ENCODE measurements at places on chromosomes 5 and 9.

DNA sequence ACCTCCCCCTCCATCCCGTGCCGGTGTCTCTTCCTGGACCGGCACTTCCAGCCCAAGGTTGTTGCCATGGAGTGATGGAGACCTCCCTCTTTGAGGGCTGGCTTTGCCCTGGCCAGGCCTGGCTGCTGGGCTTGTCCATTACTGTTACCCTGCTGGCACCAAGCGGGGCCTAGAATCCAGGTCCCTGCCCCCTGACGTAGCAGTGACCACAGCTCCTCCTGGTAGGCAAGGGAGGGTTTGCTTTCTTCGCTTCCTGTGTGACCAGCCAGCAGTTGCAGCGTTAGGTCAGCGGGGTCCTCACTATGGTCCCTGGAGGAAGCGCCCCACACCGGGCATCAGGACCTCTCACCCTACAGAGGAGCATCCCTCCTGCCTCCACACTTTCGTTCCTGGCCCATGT lies 146.7 kb upstream of the COL5A1 start:
- no peak for DNase-seq

- DNase-seq, result no peak
Observed at GRCh38 chr5:31343946-31344345, 150.5 kb downstream of the CDH6 start.

GRCh38 chr5:101346906-101347305 lies 443.8 kb upstream of the ST8SIA4 start:
- no peak for DNase-seq

DNA sequence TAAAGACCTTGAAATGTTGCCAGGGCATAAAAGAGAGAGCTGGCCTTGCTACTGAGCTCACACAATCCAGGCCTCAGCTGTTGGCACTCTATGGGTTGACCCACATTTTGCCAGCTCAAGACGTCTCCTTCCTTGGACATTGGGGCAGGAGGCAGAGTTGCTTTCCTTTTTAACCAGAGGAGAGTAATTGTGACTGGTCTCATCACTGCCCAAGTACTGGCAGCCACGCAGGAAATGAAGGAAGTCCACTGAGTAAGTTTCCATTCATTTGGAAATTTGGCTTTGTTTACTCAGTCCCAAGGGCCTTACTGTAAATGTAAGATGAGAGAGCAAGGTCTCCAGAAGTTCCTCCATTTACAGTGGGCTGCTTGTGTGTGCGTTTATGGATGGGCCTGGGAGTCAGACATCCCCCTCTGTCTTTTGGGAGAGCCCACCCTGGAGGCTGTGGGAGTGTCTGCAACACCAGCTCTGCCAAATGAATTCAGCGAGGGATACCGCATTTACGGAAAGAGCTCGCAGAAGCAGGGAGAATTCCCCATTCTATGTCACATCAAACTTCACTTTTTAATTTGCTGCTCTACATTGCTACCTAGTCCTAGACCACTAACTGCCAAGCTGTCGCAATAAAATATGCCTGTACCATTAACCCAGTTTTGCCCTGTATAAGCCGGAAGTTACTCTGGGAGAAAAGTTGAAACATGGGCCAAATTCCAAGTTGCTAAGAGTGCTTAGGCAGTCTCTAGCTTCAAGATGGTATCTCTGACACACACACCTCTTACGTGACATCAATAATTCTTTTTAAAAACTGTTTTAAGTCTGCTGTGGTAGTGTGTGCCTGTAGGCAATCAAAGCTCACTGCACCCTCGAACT lies 24.5 kb upstream of the PDZD2 start:
- no peak for DNase-seq

- DNase-seq, result peak; percentile 11
Observed at GRCh38 chr9:81563739-81564138, 125.6 kb downstream of the TLE1 start.

DNA sequence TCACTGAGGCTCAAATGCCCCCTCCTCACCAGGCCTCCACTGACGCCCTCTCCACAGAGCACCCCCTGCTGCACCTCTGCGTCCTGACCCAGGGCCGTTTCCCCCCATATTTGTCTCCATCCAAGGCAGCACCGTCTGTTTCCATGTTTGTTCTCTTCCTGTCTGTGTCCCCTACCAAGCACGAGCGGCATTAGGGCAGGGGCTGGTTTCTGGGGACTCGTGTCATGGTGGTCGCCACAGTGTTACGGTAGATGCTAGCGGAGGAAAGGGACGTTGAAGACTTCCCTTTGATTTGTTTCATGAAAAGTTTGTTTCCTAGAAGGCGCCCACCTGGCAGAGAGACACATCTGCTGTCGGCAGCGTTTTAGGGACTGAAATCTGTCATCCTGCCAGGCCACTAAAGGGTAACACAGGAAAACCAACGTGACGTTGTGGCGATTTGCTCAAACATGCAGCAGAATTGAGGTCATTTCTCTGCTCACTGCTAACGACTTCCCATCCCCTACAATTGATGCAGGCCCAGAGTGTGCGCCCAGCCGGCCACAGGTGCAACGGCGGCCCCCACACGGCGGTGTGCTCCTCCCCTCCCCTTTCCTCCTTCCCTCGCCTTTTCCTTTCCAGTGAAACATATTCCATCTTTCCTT lies 79.3 kb upstream of the IRX4 start:
- DNase-seq, result no peak

DNA sequence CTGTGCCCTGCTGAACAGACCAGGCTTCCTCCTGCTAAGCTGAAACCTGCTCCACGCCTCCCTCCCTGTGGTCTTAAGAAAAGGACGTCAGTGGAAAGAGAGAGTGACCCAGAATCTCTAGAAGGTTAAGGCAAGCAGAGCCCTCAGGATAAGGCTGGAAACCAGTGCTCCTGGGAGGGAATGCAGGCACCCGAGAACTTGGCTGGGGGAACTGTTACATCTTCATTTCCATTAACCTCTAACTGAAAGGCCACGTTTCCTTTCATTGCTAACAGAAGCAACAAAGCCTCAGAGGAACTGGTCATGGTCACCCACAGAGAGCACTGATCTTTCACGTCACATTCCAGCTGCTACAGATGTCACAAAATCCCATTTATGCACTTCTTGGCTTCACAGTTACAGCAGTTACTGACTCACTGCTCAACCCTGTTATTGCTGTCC lies 26.1 kb upstream of the AKNA start:
- peak; percentile 74 for DNase-seq

DNA sequence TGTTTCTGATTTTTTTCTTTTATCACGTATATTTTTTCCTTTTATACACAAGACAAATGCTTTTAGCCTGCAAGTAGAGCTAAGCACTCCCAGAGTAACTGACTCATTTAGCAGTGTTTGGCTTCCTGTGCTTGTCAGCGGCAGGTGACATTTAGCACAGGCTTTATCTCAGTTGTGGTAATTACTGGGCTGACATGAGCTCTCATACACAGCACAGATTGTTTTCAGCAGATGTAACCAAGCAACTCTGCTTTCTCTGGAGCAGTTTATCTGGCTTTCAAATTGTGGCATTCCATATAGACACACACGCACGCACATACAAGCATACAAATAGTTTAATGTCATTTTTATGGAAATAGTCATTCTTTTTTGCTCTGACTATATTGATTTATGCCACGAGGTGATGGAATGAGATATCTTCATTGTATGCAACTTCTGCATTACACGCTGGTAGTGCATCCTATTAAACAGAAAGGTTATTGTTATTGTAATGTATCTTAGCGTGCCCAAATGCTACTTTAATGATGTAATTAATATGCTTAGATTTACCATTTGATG lies 379.0 kb upstream of the GRAMD2B start:
- no peak for DNase-seq

DNA sequence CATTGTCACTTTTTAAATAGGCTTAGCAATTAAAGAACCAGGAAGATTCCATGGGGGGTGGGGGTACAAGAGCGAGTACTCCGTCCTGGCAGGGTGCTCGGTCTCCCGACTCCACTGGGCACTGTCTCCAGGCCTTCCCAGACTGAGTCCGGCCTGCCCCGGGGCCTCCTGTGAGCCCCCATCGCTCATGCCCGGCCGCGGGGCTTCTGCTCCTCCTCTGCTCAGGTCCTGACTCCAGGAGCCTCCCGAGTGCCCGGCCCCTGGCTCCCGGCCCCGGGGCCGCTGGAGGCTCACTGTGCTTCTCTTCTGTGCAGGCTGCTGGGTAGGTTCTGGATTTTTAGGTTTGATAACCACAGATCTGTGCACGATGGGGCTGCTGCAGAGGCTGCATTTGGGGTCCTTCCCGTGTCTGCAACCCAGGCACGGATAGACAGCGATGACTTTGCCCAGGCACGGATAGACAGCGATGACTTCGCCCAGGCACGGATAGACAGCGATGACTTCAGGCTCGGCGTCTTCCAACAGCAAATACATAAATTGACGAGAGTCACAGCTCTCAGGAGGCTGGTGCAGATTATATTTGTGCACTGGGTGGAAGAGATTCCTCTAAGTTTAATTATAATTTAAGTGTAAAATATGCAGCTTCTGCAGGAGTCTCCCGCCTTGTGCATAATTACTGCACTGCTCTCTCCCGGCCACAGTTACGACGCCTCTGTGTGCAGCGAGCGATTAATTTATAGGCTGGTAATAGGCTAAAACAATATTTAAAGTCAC lies 74.8 kb upstream of the RXRA start:
- no peak for DNase-seq

DNA sequence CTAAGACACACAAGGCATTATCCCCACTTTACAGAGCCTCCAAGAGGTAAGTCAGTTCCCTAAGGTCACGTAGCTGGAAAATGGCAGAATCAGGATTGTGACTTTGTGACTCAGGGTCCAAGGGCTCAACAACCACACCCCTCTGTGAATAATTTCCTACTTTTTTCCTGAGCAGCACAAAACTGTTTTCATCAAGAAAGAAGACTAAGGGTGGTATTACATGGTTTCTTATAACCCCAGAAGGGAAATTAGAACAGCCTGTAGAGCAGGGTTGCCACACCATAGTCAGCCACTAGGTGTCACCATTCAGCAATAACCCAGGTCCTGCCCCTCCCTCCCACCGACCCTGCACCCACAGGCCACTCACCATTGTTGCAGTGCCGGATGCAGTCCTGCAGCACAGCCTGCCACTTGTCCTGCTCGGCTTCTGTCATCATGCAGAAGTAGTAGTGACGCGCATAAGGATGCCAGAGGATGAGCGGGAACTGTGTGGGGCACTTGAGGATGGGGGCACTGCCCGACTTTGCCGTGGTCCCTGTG lies 72.1 kb downstream of the LRSAM1 start:
- peak; percentile 54 for DNase-seq

DNA sequence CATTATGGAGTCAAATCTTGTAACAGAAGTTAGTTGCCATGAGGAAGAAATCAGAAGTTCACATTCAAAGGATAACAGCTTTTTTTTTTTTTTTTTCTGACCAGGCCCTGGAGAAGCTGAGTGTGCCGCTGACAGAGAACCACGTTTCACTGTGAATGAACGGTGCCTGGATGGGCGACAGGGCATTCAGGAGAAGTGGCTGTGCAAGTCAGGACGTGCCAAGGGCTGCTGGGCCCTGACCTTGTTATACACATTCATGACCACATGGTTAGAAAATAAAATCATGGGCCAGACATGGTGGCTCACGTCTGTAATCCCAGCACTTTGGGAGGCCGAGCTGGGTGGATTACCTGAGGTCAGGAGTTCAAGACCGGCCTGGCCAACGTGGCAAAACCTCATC lies 91.6 kb downstream of the ANKH start:
- DNase-seq, result no peak

- DNase-seq, result no peak
Observed at GRCh38 chr5:104363567-104363966, 801.0 kb upstream of the NUDT12 start.

- DNase-seq, result peak; percentile 79
Observed at GRCh38 chr5:78508186-78508765, 140.3 kb downstream of the LHFPL2 start.

DNA sequence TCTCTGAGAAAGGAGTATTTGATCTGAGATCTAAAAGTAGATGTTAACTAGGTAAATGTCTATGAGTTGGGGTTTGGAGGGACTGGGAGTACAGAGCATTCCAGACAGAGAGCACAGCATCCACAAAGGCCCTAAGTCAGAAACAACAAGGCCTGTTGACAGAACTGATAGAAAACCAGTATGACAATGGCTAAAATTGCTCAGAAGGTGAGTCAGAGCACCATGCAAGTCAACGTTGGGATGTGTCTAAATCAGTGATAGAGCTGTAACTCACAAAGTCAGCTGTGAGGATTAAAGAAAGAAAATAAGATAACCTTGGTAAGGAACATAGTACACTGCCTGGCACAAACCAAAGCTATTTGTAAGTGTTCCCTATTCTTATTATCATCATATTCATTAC lies 124.0 kb downstream of the CETN3 start:
- DNase-seq, result no peak

All from EH (cell line).